Choroid plexus epithelial cell (primary cell): ENCODE measurements at places on chromosomes 5 and 9.

GRCh38 chr9:136653323-136654079, 9.2 kb upstream of the EGFL7 start:
- no peak for DNase-seq

DNA sequence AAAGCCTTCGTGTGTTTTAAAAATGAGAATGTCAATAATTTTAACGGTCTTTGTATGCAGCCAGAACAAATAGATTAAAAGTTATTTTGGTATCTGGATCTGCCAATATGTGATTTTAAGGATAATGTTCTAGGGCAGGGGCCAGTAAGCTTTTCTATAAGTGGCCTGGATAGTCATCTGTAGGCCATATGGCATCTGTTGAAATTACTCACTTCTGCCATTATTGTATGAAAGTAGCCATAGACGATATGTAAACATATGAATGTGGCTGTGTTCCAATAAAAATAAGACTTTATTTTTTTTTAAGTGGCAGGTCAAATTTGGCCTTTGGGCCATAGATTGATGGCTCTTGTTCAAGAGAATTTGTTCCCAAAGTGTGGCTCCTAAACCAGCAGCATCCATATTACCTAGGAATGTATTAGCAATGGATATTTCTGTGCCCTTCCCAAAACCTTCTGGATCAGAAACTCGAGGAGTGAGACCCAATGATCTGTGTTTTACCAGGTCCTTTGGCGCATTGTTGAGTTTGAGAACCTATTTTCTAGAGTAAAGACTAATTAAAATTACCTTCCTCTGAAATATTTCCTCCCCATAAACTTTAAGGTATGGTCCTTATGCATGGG, 55.9 kb downstream of the C6 start:
- DNase-seq: peak; percentile 36

DNA sequence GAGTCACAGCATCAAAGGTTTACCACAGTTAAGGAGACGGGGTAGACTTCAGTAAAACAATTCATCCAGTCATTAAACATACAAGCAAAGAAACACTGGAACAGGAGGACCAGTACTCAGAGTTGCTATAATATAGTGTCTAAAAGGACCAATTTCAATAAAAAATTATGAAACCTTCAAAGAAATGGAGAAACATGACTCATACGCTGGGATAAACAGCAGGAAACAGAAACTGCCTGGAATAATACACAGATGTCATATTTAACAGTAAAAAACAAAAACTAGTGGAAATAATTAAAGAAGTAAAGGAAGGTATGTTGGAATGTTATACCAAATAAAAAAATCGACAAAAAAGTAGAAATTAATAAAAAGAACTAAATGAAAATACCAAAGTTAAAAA, 1075.9 kb downstream of the NR2F1-AS1 start:
- DNase-seq: peak; percentile 57

- no peak for DNase-seq
These were observed 764.7 kb upstream of the ARRDC3 start for GRCh38 chr5:92147798-92148197.

DNA sequence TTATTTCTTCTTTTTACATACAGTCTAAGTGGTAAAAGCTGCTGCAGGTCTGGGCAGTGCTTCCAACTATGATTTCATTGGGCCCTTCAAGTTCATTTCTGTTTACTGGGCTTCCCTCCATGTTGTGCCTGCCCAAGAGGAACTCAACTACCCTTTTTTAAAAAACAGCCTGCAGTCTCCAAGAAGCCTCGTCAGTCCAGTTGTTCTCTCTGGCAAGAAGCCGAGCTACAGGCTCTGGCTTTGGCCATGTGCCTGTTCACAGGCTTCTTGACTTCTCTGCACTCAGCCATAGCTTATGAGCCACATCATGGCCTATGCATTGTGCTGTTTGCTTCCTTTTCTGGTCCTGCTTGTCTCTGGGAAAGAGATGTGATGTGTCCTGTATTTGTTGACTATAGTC, 119.7 kb upstream of the PJA2 start:
- peak; percentile 61 for DNase-seq
